Left colon (tissue), 2 donors: ENCODE measurements at places on chromosomes 13 and 19. TPM values are rescaled to one million over a fixed set of nuclear protein-coding genes. Genes with fewer than 3 reads are reported as not detected.

DNA sequence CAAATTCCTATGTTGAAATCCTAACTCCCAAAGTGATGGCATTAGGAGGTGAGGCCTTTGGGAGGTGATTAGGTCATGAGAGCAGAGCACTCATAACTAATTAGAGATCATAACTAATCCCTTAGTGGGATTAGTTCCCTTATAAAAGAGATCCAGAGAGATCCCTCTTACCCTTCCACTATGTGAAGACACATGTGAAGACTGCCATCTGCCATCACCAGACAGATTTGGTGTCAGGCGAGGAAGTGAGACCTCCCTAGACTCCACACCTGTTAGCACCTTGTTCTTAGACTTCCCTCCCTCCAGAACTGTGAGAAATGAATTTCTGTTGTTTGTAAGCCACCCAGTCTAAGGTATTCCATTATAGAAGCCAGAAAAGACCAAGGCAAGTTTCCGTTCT is 112.2 kb downstream of the NDFIP2 start:
- no peak for DNase-seq

DNA sequence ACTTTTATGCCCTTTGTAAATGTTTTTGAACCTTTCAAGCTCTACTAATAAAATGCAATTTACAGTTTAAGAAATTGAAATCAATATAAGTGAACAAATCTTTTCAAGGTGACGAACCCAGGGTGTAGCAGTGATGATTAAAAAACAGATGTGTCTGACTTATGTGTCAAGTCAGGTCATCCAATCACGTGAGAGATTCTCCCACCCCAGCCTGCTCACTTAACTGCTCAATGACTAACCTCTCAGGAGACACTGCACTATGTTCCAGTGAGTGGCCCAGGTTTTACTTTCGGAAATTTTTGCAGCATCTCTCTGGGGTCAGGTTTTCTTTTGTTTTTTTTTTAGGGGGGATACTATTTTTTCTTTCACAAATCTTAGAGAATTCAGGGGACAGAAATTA is 60.7 kb downstream of the ZNF429 start:
- no peak for DNase-seq

DNA sequence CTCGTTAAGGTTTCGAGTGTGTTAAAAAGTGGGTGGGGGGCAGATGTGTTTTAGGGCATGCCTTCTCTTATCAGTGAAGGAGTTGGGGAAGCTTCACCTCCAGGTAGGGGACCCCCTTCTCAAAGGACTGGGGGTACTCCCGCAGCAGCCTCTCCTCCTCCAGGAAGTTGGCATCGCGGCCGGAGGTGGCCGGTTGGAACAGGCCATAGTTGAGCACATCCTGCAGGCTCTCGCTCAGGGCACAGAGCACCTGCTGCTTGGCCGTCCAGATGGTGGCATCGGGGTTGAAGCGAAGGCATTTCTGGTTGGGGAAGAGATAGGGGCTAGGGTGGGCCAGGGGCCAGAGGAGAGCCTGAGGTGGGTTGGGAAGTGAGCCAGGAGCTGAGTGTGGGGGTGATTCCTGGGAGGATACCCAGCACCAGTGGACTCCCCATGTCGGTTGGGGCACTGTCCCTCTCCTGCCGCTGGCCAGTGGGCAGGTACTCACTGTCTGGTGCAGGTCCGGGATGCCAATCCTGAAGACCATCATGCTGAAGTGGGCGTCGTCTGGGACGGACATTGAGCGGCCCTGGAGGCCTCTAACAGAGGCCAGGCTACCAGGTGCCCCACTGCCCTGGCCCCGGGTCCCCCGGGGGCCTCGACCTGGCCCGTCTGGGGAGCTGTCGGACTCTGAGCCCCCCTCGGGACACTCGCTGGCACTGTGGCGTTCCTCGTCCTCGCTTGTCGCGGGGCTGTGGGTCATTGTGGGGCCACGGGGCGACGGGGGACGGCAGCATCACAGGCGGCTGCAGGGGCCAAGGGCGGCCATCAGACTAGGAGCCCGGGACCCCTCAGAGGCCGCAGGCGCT is 3.2 kb downstream of the SHANK1 start:
- no peak for DNase-seq

DNA sequence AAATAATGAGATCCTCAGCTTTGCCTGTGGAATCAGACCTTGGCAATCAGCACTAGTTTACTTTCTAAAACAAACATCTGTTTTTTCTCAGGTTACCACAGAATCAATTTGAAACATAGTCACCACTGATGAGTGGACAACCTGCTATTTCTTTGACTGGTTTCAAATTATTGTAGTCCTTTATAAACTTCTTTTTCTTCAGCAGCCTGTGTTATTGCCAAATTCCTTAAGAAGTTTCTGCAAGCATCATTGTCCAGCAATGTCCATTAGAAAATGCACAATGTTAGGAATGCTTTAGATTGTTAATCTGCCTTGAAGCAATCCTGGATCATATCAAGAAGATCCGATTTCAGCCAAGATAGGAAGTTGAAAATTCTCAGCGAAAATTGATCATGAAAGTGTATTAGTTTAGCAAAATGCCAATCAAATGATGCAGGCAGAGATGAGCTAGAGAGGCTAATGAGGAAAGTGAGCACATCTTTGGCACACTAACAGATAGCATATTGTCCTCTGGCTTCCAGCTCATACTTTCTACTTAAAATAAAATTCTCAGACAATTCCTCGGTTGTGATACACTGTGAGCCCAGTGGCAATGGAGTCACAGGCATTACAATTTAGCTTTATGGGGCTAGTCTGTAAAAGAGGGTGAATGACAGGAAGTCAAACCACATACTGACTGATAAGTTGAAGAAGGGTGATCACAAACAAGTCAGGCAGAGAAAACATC is 270.6 kb downstream of the SLITRK6 start:
- no peak for DNase-seq

DNA sequence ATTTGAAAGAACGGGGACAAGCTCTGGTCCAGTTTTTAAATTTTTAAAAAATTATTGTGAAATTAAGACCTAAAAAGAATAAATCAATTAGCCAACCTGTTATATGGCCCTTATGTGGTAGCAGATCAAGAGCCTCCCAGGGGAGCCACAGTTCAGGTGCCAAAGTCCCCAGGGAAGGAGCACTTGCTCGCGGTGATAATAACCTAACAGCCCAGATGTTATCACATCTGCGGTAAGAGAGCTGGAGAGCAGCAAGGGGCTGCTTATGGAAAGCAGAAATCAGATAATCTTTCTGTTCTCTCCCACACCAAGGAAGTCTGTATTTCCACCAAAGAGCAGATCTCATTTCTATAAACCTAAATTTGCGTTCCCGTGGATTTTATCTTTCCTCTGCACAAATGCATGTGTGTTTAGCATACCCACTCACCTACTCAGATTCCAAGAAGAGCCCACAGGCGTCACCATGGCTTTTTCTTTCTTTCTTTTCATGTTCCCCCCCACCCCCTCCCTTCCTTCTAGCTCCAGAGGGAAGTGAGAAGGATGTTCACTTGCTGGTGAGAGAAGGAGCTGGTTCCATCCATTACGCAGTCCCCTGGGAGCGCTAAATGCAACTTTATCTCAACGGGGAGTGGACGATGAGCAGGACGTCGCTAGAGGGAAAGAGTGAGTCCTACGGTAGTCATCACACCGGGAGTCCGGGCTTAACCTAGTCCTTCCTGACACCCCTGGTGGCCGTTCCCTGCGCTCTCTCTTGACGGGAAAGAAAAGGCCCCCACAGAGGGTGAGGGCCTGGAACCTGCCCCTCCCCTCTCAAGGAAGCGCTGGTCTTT is 1.6 kb upstream of the POU4F1 start:
- DNase-seq, result no peak

Gene HSPB6
- total RNA-seq, result 4.5 TPM

Gene ERICH6B
- not detected for total RNA-seq

- no peak for DNase-seq
Observed at GRCh38 chr19:2271234-2272103, 10.5 kb downstream of the PEAK3 start.

Gene CBLC
- total RNA-seq, result 79.1 TPM

Gene ZNF99
- not detected for total RNA-seq

Gene LMO7
- 239 TPM for total RNA-seq

- DNase-seq, result no peak
Observed at GRCh38 chr19:7395360-7396066, 46.8 kb downstream of the ARHGEF18 start.

Gene ZNF536
- total RNA-seq, result 2.5 TPM

GRCh38 chr13:64477146-64477545 is 2753.0 kb downstream of the PCDH9 start:
- no peak for DNase-seq

DNA sequence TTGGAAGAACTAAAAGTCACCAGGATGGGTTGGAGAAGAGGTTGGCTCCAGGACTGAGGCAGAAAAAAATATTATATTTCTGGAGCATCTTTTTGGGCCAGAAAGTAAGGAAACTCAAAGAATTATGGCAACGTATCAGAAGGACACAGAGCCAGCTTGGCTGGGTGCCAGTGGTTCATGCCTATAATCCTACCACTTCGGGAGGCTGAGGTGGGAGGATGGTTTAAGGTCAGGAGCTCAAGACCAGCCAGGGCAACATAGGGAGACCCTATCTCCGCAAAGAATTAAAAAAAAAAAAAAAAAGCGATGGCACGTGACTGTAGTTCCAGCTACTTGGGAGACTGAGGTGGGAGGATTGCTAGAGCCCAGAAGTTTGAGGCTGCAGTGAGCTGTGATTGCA is 108.1 kb downstream of the GADD45B start:
- no peak for DNase-seq

GRCh38 chr19:49441960-49442350 is 628 bp upstream of the SLC17A7 start:
- DNase-seq, result no peak

Gene FCAR
- not detected for total RNA-seq

Gene PDE4C
- 4.3 TPM for total RNA-seq

Gene ZNF790
- 3.3 TPM for total RNA-seq

- no peak for DNase-seq
Observed at GRCh38 chr19:29193155-29193554, 19.8 kb downstream of the UQCRFS1 start.

Gene GFY
- not detected for total RNA-seq

DNA sequence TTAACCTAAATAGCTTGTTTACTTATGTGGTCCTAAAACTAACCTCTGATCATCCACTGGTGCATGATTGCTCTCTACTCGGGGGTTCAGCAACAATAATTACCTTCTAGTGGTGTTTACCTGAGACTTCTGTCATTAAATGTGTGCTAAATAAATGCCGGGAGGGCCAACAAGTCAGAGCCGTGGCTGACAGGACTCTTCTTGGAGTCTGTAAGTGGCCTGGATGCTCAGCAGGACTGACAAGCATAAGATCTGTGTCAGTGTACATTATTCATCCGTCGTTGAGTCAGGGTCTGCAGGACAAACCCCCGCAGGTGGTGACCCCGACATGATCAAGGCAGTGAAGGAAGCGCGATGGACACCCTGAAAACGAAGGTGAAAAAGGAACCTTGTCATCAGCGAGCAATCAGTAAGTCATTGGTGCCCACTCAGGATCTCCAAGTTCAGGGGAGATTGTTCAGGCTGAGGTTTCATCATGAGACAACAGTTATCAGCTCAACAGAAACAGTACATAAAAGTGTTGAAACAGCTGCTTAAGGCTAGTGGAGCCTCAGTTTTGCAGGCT is 1466.9 kb downstream of the UQCRFS1 start:
- DNase-seq, result no peak

DNA sequence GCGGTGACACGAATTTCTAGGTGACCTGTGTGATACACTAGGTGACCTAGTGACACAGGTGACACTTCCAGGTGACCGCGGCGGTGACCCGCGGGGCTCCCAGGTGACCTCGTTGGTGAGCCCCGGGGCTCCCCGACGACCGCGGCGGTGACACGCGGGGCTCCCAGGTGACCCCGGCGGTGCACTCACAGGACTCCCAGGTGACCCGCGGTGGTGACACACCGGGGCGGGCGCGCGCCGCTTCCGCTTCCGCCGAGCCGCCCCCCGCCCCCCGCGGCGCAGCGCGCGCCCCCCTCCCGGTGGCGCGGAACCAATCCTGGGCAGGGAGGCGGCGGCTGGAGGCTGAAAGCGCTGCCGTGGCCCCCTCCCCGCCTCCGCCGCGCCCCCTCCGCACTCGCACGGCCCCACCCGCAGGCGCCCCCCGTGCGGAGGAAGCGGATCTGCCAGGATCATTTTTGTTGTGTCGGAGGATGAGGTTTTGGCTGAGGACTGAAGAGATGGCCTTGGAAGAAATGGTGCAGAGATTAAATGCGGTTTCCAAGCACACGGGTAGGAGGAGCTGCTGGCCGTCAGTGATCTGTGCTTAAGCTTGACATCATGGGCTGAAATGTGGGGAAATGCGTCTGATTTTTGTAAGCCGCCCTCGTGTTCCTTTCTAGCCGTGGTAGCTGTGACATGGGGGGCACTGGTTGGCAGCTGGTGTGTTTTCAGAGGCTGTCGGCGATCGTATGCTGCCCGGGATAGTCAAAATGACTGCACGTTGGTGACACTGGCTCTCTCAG is at the start of gene MCF2L:
MCF2L (plus strand) TSS at position 305 of the 782 bp plus-strand sequence; CDS start at position 471, 166 bp downstream.
- DNase-seq, result peak; percentile 69

DNA sequence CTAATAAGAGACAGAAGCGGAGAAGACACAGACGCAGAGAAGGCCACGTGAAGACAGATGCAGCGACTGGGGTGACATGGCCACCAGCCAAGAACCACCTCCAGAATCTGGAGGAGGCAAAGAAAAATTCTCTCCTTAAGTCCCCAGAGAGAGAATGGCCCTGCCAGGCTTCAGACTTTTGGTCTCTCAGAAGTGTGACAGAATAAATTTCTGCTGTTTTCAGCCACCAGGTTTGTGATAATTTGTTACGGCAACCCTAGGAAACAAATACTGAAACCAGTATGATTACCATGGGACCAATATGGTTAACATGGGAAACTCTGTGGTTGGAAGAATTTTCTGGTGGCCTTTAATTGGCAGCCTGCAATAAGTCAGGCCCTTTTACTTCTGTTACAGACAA is 63.9 kb upstream of the DOCK9 start:
- no peak for DNase-seq

DNA sequence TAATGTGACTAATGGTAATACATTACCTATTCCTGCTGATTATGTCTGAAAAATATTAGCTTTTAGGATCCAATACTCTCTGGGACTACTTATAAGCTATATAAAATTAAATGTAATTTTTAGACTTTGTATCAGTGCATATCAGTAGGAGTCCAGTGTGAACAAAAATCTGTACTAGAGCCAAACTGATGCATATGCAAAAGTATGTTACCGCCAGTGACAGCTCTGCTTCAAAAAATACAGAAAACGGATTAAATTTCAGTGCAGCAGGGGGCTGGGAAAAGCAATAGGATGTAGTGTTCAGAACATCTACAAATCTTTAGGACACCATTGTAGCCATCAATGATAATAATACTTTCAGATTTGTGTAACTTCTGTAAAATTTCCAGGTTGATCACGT is 385.5 kb downstream of the DACH1 start:
- DNase-seq, result no peak

DNA sequence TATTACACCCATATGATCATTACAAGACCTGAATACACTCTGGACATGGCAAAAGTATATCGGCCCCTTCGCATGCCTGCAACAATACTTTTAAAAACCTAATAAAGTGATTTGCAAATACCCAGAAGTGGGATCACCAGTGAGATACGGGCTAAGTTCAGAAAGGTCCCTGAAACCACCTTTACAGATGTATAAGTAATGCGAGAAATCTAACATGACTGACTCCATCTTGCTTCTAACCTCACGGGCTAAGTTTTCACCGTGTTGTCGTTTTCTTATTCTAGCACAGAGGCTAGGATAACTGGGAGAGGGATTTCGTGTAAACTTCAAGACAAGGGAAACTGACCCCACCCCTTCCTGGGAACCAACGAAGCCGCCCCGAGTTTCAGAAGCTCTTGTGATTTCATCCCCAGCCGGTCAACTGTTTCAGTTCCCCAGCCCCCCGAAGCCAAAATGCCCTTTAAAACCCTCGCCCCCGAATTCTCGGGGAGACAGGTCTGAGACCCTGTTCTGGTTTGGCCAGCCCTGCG is 703 bp downstream of the NEK3 start:
- peak; percentile 69 for DNase-seq

GRCh38 chr19:43778651-43779050 is 2.1 kb downstream of the KCNN4 start:
- no peak for DNase-seq
